GM23248 (cell line): ENCODE measurements at places on chromosomes 11 and 22.
A peak's percentile ranks its signal among the peaks of the same experiment; 100 is the strongest.

- DNase-seq: peak; percentile 38
Measured at GRCh38 chr22:31951194-31952093, 7.1 kb downstream of the YWHAH start.

GRCh38 chr11:103202048-103202651, 92.9 kb downstream of the DYNC2H1 start:
- peak; percentile 66 for DNase-seq

GRCh38 chr11:133801356-133801755, 44.0 kb downstream of the SPATA19 start:
- DNase-seq: no peak

GRCh38 chr11:23311986-23312940, 452.0 kb upstream of the CCDC179 start:
- DNase-seq: peak; percentile 38

GRCh38 chr22:20807315-20807752, 33.4 kb downstream of the SERPIND1 start:
- DNase-seq: peak; percentile 97

DNA sequence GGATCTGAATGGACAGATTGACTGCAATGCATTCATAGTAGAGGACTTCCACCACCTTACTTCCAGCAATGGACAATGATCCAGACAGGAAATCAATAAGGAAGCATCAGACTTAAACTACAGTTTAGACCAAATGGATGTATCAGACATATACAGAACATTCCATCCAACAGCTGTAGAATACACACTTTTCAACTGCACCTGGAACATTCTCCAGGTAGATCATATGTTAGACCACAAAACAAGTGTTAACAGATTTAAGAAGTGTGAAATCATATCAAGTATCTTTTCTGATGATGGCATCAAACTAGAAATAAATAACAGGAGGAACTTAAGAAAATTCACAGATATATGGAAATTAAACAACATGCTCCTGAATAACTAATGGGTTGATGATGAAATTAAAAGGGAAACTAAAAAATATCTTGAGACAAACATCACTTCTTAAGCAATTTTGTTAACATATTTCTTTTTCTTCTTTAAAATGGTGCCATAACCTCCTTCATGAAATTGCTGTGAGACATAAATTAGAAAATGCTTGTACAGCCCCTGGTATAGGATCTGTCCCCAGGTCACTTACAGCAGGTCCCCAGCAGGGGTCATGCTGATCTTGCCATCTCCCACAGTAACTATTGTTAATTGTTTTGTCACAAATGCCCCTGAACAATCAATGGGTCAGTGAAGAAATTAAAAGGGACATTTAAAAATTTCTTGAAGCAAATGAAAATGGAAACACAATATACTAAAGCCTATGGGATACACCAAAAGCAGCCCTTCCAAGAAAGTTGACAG, 100.0 kb upstream of the OR4B1 start:
- peak; percentile 40 for DNase-seq

DNA sequence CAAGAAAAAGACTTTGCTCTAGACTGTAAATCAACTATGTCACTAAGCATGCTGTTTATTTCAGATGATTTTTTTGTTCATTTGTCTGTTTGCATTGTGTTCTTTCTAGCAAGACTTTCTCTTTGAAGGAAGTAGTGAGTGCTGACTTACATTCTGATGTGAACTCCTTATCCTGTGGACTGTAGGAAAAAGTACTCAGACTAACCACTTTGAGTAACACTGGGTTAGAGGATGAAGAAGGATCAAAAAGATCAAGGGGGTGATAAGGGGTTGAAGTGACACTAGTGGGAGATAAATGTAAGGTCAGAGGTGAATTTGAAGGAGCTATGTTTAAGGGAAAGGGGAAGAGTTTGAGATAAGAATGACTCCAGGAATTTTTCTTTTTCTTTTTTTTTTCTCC, 369.4 kb downstream of the NELL1 start:
- no peak for DNase-seq

DNA sequence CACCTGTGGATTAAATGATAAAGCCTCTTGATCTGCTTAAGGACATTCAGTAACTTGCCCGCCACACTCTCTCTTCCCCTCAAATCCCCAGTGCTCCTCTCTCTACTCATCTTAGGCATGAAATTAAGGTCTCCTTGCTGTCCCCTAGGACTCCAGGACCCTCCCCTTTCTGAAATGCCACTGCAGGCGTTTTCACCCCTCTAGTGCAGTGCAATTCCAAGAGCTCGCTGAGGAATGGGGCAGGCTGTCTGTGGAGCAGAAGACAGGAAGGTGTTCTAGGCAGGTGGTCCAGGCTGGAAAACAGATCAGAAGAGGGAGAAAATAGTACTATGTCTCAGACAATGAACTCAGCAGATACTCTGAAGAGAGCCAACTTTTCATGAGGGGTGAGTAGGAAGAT, 55.8 kb upstream of the ARHGAP42 start:
- no peak for DNase-seq

DNA sequence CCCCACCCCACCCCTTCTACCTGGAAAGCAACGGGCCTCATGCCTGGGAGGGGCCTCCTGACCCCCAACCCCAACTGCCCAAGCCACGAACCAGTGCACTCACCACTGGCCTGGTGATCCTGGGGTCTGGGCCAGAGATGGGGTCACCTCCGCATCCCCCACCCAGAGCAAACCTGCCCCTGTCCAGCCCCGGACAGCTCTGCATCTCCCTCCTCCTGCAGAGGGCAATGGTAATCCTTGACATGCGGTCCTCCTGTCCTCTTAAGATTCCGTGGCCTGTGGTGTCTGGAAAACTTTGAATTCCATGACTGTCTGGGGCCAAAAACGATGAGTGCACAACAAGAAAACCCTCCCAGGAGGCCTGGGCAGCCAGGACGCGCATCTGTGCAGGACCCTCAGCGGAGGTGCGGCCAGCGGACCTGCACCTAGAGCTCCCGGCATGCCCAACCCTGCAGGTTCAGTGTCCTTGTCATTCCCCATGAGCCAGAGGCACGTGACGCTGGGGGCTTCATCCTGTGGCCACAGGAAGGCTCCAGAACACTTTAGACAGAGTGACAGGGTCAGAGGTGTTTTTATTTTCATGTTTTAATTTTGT, 16.1 kb upstream of the PPARA start:
- DNase-seq: no peak

GRCh38 chr11:114290503-114291235, 5.5 kb upstream of the NNMT start:
- DNase-seq: peak; percentile 54

DNA sequence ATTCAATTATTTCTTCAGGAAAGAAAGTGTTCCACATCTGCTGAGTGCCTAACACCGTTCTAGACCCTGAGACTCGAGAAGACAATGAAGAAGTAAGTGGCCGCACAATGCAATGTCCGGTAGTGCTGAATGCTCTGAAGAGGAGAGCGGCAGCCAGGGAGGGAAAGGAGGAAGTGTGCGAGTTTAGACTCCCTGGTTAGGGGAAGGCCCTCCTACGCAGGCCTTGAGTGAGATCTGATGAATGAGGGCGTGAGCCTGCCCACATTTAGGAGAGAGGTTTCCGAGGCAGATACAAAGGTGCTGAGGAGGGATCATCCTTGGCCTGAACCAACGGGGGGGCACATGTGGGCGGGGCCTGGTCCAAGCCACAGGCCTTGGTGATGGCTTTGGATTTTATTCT, 558.6 kb downstream of the NTM start:
- DNase-seq: no peak

DNA sequence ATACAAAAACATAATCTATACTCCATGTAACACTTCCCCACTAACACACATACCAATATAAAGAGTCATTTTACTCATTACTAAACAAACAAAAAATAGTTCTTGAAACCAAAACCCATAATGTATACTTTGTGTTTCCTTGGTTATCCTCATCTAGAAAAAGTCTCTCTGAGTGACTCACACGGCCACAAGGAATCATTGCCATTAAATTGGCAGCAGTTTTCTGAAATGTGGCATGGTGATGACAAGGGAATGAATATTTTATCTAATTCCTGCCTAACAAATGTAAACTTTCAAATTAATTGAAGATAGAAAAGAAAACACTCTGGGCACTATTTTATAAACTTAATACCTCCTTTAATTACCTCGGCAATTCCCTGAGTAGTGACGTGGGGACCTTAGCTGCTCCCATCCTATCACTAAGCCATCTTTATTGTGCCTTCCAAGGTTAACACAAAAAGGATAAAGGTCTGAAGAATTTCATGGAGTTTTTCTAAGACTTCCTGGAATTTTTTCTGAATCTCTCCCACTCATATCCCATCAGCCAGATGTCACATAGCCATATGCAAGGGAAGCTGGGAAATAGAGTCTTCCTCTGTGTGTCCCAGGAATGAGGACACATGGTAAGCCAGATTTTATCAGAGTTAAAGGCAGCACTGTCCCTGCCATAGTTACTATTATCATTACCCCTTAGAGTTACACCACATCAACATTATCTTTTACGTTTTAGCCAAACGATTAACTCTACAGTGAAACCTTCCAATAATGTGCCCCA, 857.2 kb upstream of the TENM4 start:
- peak; percentile 1 for DNase-seq

DNA sequence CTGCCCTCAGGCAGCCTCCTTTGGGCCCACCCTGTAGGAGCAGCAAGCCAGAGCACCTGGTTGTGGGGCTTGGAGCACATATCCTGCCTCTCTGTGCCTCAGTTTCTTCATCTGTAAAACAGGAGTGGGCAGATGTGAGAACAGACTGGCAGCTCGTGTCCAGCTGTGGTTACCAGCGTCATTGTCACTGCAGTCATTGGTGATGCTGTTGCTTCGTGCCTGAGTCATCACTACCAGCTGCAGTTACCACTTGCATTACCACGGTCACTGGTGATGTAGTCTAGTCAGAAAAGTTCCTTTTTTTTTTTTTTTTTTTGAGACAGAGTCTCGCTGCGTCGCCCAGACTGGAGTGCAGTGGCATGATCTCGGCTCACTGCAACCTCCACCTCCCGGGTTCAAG, 20.4 kb downstream of the RSPH14 start:
- peak; percentile 47 for DNase-seq
